ENCODE measurements at places on chromosomes 6 and 20. TPM values are rescaled to one million over a fixed set of nuclear protein-coding genes. Genes with fewer than 3 reads are reported as not detected.
A peak's percentile ranks its signal among the peaks of the same experiment; 100 is the strongest.

- DNase-seq: no peak
These were observed 140.3 kb downstream of the ATXN1 start for GRCh38 chr6:16621002-16621401.

- no peak for DNase-seq
These were observed 15.0 kb downstream of the SS18L1 start for GRCh38 chr20:62158541-62158940.

DNA sequence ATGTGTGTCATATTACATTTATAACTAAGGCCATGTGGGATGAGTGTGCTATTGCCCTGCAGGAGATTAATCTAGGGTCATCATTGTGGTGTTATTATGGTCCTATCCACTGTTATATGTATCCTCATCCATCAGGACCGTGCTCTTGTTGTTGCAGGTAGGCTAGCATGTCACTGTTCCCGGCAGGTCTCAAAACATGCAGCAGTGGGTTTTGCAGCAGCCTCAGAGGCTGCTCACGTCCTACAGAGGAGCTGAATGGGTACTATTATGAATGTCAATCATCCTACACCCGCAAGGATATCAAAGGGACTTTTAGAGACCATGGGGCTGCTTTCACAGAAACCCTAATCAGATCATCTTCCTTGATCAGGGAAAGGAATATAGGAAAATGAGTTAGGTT lies 318.2 kb downstream of the SAMD5 start:
- DNase-seq: no peak

DNA sequence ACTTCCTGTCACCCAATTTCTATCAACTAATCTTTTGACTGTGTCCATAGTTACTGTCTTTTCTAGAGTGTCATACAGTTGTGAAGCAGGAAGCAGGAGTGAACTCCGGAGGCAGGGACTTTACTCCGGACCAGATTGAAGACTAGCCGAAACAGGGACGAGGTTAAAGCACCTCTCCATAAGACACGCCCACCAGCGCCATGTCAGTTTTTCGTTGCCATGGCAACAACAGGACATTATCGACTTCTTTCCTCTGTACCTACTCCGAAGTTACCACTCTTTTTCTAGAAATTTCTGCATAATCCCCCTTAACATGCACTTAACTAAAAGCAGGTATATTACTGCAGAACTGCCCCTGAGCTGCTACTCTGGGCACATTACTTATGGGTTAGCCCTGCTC lies 25.2 kb downstream of the TRIM38 start:
- no peak for DNase-seq

- no peak for DNase-seq
These were observed 40.4 kb upstream of the ARHGAP18 start for GRCh38 chr6:129750360-129750759.

- DNase-seq: no peak
These were observed 77.2 kb downstream of the SSR1 start for GRCh38 chr6:7235712-7236305.

GRCh38 chr20:38877483-38877882 lies 48.7 kb upstream of the FAM83D start:
- DNase-seq: no peak

DNA sequence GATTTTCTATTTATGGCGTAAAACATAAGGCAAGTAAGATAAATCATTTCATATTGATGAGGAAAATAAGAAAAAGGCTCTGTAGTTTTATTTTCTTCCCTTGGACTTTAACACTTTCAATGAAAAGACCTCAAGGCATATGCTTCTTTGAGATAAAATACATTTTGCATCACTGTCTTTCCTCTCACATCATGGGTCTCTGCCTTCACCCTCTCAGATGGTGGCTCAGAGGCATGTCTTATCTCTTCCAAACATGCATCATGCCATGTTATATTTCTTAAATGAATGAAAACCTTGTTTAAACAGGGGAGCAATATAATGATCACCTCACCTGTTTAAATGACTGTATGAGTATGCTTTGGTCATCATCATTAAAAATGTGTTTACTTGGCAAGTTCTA lies 59.3 kb downstream of the PRL start:
- no peak for DNase-seq

DNA sequence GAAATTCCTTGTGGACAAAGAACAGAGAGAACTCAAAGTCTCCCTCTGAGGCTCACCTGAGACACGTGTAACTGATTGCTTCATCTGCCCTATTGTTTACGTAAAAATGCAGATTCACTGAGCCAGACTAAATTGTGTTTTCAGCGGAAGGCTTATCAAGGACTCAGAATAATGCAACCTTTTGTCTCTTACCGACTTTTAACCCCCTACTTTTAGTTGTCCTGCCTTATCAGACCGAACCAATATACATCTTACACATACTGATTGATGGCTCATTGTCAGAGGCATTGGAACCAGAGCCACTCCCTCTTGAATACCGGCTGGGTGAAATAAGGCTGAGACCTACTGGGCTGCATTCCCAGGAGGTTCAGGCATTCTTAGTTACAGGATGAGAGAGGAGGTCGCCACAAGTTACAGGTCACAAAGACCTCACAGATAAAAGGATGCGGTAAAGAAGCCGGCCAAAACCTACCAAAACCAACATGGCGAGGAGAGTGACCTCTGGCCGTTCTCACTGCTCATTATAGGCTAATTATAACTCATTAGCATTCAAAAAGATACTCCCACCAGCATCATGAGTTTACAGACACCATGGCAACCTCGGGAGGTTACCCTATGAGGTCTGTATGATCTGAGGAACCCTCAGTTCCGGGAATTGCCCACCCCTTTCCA lies 95.5 kb upstream of the ZNF184 start:
- DNase-seq: no peak

GRCh38 chr6:149249370-149250357 lies 67.8 kb upstream of the TAB2 start:
- no peak for DNase-seq

DNA sequence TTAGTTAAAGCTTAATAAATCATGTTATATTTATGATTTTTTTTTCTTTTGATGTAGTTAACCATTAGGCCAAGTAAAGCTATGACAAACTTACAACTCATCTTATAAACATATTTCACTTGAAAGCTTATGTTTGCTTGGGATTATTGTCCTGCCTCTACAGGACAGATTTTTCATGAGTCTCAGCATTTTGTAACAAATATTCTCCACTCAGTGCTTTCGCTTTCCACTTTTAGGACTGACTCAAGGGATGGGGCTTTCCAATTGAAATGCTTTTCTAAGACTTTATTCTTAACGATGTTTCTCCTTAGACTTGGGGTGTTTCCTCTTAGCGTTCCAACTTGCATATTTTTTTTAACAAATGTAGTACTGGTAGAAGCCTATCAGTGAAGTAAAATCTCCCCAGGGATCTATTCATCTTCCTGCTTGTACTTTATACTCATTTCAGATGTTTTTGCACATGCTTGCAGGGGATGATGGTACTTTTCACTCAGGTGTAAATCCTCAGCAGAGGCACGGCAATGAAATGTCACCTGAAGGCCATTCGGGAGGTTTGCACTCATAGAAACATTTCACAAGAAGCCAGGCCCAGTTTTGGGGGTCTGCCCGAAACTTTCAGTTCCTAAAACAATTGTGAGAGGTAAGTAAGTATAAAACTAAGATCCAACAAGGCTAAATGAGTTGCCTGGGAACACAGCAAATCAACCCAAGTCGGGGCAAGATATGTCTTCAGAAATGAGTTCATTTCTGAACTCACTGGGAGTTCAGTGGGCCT lies 298.1 kb upstream of the FOXQ1 start:
- DNase-seq: no peak

DNA sequence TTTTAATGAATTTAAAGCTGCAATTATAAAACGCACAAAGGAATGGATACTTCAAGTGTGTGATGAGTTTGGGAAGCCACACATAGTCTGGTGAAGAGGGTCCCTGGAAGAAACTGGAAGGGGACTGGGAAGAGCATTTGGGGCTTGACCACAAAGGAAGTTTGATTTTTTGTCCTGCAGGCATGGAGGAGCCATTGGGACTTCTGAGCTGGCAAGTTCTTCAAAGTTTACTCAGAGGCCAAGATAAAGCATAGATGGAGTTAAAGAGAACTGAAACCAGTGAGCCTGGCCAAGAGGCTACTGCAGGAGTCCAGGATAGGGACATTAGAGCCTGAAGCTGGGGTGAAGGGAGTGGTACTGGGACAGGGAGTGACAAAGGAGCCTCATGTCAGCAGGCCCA lies 95.0 kb downstream of the AIG1 start:
- no peak for DNase-seq

GRCh38 chr20:22687676-22688349 lies 103.4 kb upstream of the FOXA2 start:
- DNase-seq: no peak

GRCh38 chr6:11214084-11214833 lies 18.2 kb downstream of the NEDD9 start:
- DNase-seq: no peak

DNA sequence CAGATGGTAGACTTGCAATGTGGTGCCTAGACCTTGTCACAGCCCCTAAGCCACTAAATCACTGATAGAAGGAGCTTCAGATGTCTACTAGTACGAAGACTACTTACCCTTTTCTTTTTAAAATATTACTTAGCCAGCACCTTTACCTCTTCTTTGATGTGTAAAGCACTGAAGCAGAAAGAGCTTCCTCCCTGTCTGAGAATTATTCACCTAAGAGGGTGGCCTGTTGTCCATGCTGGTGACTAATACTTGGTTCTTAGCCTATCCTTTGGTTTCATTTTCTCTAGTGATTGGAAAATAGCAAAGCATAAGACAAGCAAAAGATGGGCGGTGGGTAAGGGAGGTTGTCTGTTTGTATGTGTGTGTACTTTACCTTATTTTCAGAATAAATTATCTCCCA lies 794.6 kb downstream of the TFAP2A start:
- no peak for DNase-seq

DNA sequence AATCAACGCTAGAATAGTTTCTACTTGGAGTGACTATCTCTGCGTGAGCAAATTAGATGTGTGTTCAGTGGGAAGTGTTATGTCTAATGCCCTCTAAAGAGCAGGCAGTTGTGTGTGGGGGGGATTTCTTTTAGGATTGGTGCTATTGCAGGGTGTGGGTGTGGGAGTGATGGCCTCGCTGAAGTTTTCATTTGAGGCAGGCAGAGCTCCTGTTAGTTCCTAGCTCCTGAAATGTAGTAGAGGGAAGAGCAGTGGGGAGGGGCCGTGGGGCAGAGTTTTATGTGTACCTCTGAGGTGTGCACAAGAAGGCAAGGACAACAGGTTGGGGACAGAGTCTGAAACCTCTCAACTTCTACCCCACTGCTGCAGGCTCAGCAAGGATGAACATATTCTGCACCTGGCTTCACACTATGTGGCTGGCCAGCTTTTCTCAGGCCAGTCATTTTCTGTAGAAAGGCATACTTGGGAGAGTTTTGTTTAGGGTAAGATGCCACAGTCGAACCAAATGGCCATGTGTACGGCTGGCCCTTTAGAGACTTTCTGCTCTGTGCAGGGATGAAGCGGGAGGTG lies 229.2 kb upstream of the SUPT3H start:
- no peak for DNase-seq

DNA sequence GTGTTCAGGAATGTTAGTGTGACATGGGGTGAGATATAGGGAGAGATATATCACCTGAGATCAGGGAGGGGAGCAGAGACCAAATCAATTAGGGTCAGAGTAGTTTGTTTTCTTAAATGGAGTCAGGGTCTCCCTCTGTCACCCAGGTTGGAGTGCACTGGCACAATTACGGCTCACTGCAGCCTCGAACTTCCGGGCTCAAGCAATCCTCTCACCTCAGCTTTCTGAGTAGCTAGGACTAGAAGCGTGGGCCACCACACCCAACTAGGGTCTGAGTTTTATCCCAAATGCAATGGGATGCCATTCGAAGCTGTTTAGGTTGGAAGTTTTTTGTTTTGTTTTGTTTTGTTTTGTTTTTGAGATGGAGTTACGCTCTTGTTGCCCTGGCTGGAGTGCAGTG lies 3.1 kb upstream of the NCOA3 start:
- no peak for DNase-seq

DNA sequence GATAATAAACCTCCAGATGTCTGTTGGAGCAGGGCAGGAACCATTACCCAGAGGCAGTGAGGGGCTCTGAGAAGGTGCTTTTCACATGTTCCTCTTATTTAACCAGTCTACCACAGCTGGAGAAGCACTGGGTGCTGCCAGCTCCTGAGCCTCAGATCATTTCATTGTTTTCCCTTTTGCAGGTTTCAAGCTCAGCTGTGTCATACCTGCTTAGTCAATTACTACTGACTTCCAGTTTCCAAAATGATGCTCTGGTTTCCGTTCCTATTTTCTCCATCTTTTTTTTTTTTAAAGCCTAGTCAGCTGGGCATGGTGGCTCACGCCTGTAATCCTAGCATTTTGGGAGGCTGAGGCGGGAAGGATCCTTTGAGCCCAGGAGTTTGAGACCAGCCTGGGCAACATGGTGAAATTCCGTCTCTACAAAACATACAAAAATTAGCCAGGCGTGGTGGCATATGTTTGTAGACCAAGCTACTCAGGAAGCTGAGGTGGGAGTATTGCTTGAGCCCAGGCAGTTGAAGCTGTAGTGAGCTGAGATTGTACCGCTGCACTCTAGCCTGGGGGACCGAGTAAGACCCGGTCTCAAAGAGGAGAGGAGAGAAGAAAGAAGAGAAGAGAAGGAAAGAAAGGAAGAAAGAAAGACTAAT lies 6.7 kb downstream of the FLOT1 start:
- DNase-seq: peak; percentile 63

DNA sequence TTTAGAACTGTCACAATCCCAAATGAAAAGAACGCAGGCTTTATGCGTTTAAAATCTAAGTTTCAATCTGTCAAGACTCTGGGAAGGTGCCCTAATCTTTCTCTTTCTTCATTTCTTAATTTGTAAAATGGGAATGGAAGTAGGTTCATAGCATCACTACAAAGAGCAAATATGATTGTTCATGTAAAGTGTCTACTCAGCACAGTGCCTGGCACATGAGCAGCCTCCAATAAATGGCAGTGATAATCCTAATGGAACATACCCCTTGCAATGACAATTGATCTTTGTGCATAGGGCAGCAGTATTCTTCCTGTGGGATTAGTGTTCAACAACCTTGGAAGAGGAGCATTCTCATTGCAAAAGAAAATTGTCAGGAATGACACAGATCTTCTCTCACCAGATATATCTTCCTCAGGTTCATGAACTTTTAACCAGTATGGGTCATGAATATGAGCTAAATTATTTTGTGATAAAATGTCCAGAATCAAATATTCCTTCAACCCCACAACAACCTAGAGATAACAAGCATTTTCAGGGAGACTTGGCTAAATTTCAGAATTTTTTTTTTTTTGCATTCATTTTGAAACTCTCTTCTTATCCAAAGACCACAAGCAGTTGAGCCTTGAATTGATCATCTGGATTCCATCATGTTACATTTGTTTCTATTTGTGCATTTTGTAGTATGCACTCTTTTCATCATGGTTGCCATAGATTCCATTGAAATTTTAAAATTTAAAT lies 149.1 kb downstream of the TBX18 start:
- DNase-seq: no peak

SSTR4 gene
- not detected for total RNA-seq

OXT gene
- total RNA-seq: not detected

SPATS1 gene
- not detected for total RNA-seq

TTLL9 gene
- total RNA-seq: not detected

PROCR gene
- total RNA-seq: 1.5 TPM

ZNF165 gene
- 6.5 TPM for total RNA-seq

EYA2 gene
- total RNA-seq: not detected

TASP1 gene
- total RNA-seq: 6.3 TPM

HRH3 gene
- total RNA-seq: not detected

PBOV1 gene
- not detected for total RNA-seq

ADGB gene
- total RNA-seq: not detected

OGFRL1 gene
- 3.1 TPM for total RNA-seq

PI16 gene
- total RNA-seq: 0.24 TPM

KIZ gene
- 11.3 TPM for total RNA-seq

BTN1A1 gene
- 0.10 TPM for total RNA-seq

All from activated naive CD4-positive, alpha-beta T cell treated with anti-CD3 and anti-CD28 coated beads for 36 hours (primary cell).